Stimulated activated CD8-positive, alpha-beta memory T cell treated with anti-CD3 and anti-CD28 coated beads, Interleukin-4, amount 100 ng/mL, for 1 hour (primary cell): ENCODE measurements at places on chromosomes 2 and 18.
A peak's percentile ranks its signal among the peaks of the same experiment; 100 is the strongest.

DNA sequence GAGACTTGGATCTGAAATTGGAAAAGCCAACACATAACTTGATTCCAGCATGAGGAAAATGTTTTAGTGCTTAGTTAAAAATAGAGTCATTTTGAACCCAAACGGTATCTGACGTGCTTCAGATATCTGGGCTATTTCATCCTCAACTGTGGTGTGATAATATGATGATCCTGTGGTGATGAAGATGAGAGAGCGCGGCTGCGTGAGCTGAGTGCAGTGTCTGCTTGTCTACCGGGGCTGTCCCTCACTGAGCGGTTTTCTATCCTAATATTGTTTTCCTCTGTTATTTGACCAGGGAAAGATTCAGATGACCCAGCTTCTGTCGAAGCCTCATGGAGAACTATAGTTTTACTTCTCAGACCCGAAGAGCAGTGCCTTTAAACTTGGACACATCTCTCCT lies 5.8 kb downstream of the TWIST2 start:
- no peak for DNase-seq

DNA sequence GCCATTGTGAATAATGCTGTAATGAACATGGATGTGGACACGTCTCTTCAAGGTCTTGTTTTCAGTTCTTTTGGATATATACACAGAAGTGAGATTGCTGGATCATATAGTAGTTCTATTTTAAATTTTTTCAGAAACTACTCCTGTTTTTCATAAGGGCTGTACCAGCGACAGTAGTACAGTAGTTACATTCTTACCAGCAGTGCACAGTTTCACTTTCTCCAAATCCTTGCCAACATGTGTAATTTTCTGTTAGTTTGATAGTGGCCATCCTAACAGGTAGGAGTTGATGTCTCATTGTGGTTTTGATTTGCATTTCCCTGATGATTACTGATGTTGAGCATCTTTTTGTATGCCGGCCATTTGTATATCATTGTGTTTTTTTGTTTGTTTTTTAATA lies 81.7 kb downstream of the EPC2 start:
- no peak for DNase-seq

DNA sequence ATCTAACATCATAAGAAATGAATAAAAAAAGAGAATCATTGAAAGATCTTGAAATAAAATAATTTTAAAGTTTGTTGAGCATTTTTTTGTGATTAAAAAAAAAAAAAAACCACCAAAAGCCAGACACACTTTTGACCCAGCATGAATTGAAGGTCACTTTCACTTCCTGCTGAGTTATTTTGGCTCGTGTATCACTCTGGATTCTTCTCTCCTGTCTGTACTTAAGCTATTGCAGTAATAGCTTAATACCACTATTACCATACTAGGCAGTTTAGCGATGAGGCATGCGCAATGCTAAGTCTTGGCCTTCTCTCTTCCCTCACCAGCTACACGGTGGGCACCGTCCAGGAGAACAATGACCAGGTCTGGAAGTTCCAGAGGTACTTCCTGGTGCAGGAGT lies 54.5 kb upstream of the SPP2 start:
- DNase-seq, result no peak

- peak; percentile 7 for DNase-seq
These were observed 60.1 kb upstream of the GLI2 start for GRCh38 chr2:120675460-120676130.

GRCh38 chr2:136031711-136032110 lies 46.3 kb upstream of the DARS1 start:
- DNase-seq, result no peak

DNA sequence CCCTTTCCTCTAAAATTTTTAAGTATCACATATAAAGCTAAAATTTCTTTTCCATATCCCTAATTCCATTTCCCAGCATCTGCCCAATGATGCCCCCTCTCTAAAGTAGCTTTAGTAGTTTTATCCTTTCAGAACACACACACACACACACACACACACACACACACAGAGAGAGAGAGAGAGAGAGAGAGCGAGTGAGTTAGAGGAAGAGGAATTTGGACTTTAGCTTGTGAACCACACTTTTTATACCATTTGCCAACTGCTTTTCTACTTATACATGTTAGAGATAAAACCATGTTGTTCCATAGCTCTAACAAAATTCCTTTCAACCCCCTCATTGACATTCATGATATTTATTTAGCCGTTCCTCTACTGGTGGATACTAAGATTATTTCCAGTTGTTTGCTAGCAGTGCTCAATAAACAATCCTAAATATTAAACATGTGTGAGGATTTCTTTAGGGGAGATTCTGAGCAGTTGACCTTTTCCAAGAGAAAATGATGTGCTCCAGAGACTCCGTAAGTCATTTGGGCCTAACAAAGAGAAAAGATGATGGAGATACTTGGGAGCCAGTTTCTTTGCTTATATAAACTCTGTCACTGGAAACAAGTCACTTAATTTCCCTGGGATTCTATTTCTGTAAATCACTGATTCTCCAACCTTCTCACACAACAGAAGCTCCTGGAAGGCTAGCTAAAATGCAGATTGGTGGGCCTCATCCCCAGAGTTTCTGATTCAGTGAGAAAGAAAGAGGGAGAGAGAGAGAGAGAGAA lies 229.7 kb upstream of the SP5 start:
- DNase-seq, result no peak

GRCh38 chr2:185745864-185746859 lies 7.6 kb downstream of the FSIP2 start:
- no peak for DNase-seq

DNA sequence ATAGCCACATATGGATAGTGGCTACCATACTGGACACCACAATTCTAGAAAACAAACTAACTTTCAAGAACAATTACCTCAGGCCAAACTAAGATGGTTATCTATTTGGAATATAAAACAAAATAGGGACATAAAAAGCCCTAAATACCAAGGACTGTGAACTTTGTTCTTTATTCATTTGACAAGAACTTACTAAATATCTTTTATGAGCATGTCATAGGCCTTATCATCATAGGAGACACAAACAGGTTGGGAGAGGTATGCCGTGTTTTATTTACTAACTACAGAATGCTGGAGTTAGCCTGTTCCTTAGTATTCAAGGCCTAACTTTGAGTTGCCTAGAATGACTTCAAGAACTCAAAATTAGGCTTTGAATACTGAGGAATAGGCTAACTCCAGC lies 32.1 kb downstream of the CCDC93 start:
- no peak for DNase-seq
